ENCODE measurements at places on chromosomes 16 and 17.

GRCh38 chr17:77332981-77333685, 192.4 kb downstream of the SEC14L1 start:
- DNase-seq, result no peak

GRCh38 chr17:35891269-35891668, 11.1 kb upstream of the CCL5 start:
- no peak for DNase-seq

- no peak for DNase-seq
Observed at GRCh38 chr16:67339453-67339852, 12.8 kb downstream of the LRRC36 start.

GRCh38 chr17:77266891-77267341, 126.1 kb downstream of the SEC14L1 start:
- DNase-seq, result no peak

GRCh38 chr17:75505152-75505409, 10.3 kb downstream of the CASKIN2 start:
- DNase-seq, result no peak

- no peak for DNase-seq
Observed at GRCh38 chr17:57135789-57136291, 50.8 kb downstream of the AKAP1 start.

- no peak for DNase-seq
Observed at GRCh38 chr16:66511602-66512271, 38.2 kb downstream of the TK2 start.

DNA sequence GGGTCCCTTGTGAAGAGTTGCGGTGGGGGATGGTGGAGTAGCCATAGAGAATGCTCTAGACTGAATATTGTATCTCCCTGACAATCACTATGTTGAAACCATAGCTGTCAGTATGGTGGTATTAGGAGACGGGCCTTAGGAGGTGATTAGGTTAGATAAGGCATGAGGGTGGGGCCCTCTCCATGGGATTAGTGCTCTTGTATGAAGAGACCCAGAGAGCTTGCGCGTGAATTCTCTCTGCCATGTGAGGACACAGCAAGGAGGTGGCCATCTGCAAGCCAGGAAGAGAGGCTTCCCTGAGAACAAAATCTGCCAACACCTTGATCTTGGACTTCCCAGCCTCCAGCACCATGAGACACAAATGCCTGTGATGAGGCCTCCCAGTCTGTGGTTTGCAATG, 34.5 kb upstream of the MGAT5B start:
- DNase-seq, result no peak

- DNase-seq, result no peak
Observed at GRCh38 chr16:68760671-68761275, 23.7 kb downstream of the CDH1 start.

DNA sequence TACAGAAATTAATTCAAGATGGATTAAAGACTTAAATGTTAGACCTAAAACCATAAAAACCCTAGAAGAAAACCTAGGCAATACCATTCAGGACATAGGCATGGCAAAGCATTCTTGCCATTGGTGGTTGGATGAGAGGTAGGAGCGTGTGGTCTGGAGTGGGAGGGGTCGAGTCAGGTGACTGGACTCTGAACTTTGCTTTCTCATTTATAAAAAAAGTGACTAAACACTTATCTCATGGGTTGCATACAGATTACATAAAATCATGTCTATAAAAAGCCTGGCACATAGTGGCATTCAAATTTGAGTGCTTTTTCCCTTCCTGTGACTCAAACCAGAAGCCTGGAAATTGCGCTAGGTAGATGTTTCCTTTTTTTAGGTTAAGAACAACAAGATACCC, 159.7 kb upstream of the SHISA6 start:
- DNase-seq, result no peak

DNA sequence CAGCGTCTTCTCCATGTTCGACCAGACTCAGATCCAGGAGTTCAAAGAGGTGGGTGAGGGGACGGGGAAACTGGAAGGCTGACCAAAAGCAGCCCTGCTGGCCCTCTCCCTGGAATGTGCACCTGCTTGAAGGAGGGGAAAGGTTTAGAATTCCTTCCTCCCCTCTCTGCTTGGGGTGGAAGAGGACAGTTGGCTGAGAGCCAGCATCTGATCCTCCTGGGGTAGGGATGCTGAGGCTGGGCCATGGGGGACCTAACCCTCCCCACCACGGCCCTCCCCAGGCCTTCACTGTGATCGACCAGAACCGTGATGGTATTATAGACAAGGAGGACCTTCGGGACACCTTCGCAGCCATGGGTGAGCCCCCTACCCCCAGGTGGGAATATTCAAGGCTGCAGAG, 1.3 kb downstream of the MYL11 start:
- no peak for DNase-seq

GRCh38 chr16:67236563-67237395, 9.8 kb downstream of the TMEM208 start:
- peak; percentile 81 for DNase-seq
